ENCODE measurements at places on chromosomes 2 and 18.

- DNase-seq: peak; percentile 86
Observed at GRCh38 chr2:217162533-217162932, 302.7 kb upstream of the TNP1 start.

GRCh38 chr18:7072593-7072992 is 45.0 kb downstream of the LAMA1 start:
- no peak for DNase-seq

DNA sequence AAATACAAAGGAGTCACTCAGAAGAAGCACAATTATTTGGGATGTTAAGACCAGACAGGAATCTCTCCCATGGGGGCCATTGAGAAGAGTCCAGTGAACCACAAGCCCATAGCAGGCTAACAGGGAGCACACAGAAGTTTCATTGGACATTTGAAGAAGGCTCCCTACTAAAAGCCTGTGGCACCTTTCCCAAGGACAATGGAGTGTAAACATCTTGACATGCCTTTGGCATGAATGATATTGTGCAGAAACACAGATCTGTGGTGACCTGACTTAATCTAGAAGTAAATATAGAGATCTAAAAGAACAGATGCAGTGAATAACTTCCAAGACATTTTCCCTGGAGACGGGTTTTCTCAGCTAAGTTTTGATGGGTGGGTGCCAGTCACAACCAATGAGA is 221.5 kb downstream of the EPHA4 start:
- DNase-seq: no peak

- DNase-seq: no peak
Observed at GRCh38 chr2:181140414-181140813, 160.0 kb downstream of the UBE2E3 start.

- DNase-seq: no peak
Observed at GRCh38 chr2:240628507-240628807, 3.2 kb downstream of the GPR35 start.

GRCh38 chr18:62812242-62812641 is 96.9 kb downstream of the PHLPP1 start:
- no peak for DNase-seq

DNA sequence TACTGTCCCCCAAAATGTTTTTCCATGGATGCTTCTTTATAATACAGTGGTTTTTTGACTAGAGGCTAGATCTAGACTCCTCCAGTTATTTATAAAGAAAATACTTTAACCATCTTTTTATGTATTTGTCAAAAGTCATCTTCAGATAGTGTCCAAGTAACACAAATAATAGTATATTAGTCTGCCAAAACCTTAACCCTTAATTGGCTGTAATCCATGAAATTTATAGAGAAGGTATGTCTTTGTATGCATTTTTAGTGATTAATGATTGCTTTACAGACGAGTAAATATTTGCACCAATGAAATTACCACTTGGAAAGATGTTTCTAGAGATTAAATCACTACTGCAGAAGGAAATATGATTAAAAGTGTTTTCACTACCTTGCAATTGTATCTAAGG is 451.8 kb upstream of the NRXN1 start:
- no peak for DNase-seq
